ENCODE measurements at places on chromosomes 16 and 17.

DNA sequence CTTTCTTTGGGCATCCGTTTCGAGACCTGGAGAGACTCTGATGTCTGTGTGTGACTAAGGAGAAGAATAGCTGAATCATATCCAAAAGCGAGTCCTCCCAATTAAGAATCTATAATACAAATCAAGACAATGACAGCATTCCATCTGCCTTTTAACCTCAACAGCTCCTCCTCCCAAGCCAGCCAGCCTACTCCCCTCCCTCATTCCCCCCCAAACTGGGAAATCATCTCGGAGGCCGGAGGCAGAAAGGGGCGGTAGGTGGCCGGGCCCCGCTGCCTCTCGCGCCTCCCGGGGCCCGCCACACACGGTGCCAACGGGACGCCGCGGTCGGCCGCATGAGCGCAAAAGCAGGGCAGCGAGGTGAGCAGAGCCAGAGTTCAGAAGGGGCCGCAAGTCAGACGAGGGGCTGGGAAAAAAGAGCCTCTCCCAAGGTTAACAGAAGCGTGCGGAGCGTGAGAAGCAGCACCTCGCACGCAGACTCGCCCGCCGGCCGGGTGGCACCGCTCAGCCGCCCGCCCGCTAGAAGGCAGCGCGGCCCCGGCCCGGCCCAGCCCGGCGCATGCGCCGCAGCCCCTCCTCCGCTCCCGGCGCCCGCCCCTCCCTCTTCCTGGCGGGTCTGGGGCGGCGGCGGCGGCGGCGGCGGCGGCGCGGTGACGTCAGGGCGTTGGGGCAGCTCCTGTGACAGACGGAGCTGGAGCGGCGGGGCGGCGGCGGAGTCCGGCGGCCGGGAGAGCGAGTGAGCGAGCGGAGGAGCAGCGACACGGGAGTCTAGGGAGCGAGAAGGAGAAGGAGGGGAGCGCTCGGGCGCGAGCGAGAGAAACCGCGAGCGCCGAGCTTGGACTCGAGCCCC, at the start of gene PAFAH1B1:
Gene PAFAH1B1, plus strand, starts transcription at position 684 of the 850 bp plus-strand sequence. CDS start 44,635 bp downstream, outside the sequence.
- peak; percentile 84 for DNase-seq

GRCh38 chr17:70206361-70207010, 37.2 kb downstream of the KCNJ2 start:
- no peak for DNase-seq

DNA sequence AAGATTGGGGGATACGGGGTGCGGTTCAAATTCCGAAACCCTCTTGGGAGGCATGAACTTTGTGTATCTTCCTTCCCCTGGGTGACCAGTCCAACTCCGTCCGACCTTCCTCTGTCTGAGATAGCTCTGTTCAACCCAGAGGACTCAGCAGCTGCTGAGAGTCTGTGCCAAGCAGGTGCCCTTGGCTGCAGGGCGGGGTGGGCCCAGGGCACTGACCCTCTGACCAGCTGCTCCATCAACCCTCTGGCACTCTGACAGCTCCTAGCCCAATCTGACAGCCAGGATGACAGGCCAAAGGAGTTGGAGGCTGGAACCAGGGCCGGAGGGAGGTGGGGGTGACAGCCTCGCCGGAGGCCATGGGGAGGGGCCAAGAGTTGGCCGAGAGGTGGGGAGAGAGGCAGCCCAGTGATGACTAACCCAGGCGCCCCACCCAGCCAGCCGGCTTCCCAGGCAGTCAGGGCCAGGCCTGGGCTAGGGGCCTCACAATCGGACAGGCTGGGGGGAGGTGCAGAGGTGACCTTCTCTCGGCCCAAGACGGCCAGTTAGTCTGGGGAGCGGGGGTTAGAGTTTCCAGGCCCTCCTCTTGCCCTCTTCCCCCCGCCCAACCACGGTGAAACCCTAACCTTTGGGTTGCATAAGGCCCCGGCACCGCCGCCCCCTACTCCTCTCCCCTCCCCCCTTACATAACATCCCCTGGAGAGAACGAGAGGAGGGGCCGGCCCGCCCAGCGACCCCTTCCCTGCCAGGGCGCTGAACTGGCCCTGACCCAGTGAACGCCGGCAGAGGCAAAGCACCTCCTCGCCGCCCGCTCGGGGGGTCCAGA, 5.0 kb upstream of the TLCD2 start:
- DNase-seq = no peak

- no peak for DNase-seq
Observed at GRCh38 chr16:59330019-59330670, 596.0 kb upstream of the GOT2 start.

DNA sequence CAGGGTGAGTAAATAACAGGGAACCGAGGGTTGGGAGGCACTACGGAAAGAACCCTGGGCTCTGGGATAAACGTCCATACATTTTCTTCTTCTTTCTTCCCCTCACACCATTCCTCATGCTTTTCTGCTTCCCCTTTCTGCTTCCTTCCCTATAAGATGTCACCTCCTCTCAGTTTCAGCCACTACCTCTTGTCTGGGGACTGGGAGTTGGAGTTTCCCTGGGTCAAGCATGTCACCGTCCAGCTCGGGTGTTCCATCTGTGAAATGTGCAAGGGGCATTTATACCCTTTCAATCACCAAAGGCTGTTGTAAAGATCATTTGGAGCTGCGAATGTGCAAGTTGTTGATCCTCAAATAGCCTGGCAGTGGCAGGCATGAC, 17.5 kb upstream of the CCL22 start:
- DNase-seq = no peak

GRCh38 chr17:79981090-79981489, 54.6 kb downstream of the TBC1D16 start:
- DNase-seq = peak; percentile 48

DNA sequence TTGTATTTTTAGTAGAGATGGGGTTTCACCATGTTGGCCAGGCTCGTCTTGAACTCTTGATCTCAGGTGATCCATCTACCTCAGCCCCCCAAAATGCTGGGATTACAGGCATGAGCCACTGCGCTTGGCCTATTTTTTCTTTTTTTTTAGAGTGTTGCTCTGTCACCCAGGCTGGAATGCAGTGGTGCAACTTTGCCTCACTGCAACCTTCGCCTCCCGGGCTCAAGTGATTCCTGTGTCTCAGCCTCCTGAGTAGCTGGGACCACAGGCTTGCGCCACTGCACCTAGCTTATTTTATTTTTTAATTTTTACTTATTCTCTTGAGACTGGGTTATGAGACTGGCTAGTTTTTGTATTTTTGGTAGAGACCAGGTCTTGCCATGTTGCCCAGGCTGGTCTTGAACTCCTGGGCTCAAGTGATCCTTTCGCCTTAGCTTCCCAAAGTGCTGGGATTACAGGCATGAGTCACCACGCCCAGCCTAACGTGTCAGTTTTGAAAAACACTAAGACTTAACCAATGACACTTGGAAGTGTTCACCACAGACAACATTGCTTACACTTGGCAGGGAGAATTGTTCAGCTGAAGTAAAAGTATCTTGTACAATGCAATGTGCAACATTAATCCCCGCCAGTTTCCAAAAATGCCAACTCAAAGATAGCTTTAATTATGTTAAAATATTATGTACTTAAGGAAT, 26.9 kb downstream of the ATAD5 start:
- DNase-seq = no peak

GRCh38 chr16:56204816-56205215, 13.5 kb downstream of the GNAO1 start:
- no peak for DNase-seq

DNA sequence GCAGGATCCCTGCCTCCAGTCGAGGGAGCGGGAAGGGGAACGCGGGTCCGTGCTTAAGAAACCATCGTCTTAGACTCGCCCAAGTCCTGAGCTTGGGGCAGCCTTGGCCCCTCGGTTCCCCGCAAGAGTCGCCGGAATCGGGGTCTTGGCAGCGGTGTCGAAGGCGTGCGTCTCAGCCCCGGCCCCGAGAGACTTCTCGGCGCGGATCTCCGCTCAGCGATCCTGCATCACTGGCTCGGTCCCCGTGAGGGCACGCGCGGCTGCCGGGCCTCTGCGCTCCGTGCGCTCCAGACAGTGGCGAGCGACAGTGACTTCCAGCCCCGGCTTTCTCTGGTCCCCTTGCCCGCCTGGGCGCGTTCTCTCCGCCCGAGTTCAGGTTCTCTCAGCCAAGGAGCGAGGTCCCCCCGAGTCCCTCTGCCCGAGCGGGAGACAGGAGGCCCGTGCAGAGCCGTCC, 380 bp downstream of the HS3ST3A1 start:
- DNase-seq = no peak

GRCh38 chr17:72693956-72694355, 398.5 kb downstream of the SLC39A11 start:
- DNase-seq = no peak

DNA sequence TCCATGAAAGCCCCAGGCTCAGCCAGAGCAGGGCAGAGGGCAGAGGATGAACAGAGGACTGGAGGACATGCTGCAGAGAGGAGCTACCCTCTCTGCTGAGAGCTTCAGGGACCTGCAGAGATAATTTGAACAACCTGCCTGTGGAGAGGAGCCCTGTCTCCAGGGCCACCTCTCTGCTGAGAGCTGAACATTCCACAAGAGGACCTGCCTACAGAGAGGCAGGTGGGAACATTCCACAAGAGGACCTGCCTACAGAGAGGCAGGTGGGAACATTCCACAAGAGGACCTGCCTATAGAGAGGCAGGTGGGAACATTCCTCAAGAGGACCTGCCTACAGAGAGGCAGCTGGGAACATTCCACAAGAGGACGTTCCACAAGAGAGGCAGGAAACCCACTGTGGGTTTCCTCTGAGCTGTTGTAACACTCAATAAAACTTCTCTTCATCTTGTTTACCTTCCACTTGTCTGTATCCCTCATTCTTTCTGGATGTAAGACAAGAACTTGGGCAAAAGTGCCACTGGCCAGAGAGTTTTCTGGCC, 551.9 kb upstream of the CA10 start:
- no peak for DNase-seq

DNA sequence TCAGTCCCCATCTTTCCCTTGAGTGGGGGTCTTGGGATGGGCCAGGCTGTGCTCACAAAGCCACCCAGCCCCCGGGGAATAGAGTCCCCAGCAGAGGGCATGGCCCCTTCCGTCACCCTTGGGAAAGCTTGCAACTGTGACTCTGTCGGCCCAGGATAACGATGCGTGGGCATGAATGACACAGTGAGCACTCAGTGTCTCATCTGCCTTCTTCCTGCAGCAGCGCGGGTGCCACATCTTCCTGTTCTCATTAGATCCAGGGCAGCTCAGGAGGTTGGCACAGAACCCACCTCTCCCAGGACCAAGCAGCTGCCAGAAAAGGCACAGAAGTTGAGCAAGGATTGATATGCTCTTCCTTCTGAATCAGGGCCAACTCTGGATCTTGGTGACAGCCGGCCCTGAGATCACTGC, 84.7 kb downstream of the MRC2 start:
- no peak for DNase-seq

DNA sequence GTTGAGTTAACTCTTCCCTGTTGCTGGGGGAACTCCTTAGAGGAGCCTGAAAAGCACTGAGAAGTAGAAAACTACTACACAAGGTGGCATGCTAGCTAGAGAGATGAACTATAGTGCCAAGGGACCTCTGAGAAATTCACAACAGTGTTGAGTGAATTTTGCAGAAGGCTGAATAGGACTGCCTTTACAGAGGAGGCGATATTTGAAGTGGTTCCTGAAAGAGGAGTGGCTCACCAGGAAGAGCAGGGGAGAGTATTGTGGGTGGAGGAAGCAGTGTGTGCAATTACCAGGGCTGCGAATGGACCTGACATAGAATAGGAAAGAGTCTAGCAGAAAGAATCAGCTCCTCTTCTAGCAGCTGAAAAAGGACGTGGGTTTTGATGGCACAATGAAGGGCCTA, 66.4 kb downstream of the CDK5R1 start:
- no peak for DNase-seq

GRCh38 chr16:23318639-23319038, 16.5 kb downstream of the SCNN1B start:
- no peak for DNase-seq

DNA sequence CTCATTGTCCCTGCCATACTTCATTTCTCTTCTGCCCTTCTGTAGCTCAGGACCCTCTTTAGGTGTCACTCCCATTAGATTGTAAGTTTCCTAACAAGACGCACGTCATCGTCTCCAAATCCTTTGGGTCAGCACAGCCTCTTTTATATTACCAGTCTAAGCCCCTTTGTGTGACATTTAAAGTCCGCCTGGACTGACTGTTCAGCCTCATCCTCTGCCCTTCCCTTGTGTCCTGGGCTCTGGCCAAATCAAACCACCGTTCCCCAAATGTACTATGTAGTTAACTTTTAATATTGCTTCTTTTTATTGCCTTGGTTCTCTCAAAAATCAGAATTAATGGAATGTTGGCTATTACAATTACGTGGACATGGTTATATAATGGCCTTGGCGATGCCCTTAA, 38.2 kb downstream of the PITPNC1 start:
- DNase-seq = no peak

DNA sequence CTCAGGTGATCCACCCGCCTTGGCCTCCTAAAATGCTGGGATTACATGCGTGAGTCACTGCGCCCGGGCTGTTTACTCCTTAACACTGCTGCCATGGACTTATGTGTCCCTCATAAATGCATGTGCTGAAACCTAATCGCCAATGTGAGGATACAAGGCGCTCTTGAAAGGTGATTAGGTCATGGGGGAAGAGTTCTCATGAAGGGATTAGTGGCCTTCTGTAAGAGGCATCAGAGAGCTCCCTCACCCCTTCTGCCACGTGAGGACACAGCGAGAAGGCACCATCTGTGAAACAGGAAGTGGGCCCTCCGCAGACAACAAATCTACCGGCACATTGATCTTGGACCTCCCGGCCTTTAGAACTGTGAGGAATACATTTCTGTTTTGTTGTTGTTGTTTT, 19.1 kb downstream of the ITPRIPL2 start:
- DNase-seq = no peak

DNA sequence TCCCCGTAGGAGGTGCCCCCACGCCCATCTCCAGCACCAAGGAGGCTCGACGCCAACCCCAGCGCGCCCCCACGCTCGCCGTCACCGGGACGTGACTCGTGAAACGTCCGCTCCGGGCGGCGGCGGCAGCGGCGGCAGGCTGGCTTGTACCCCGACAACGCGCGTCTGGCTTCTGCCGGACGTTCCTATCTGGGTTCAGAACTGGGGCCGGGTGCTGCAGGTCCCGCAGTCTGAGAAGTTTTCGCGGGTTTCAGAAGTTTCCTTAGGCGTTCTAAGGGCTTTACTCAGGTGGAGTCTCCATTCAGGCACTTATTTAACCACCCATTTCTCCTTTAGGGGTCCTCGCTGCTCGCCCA, 672 bp upstream of the ALKBH5 start:
- no peak for DNase-seq

DNA sequence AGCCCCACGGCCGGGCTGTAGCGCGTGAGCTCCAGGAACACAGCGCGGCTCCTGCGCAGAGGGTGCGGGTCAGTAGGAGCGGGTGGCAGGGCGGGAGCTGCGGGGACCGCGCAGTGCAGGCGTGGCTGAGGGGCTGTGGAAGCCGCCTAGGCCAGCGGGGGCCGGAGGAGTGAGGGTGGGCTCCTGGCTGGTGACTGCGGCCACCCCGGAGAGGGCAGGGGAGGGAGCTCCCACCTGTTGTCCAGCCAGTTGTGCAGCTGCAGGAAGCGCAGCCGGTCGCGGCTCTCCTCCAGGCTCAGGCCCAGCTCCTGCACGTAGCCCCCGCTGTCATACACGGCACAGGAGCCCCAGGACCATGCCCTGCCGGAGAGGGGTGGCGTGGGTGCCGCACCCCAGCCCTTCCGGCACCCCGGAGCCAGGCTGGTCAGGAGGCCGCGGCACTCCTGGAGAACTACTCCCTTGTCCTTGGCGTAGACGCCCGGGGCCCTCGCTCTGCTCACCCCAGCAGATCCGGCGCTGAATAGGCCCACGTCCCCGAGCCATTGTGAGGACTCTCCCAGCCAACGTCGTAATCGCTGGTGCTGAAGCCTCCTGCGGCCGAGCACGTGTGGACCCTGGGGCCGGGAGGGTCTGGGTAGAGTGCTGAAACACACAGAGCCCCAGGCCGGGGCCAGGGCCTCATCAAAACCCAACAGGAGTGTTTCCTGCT, 43.9 kb downstream of the TSC2 start:
- DNase-seq = no peak

Data from hypothalamus (tissue), 51 donors.